ENCODE measurements at places on chromosomes 3 and 15.

DNA sequence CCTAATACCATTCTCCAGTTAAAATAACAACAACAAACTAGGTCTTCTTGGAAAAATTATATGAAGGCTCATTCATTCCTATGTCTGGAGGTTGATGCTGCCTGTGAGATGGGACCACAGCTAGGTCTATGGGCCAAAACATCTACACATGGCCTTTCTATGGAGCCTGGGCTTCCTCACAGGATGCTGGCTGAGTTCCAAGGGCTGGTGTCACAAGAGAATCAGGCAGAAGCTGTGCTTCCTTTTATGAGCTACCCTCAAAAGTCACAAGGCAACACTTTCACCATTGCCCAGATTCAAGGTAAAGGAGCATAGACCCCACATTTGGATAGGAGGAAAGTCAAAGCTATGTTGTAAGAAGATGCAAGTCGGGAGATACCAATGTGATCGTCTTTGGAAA is 4.6 kb upstream of the RTP2 start:
- DNase-seq = no peak

- no peak for DNase-seq
Measured at GRCh38 chr3:4818986-4819693, 160.1 kb upstream of the BHLHE40 start.

GRCh38 chr3:14154276-14154675 is 24.1 kb downstream of the XPC start:
- DNase-seq = no peak

DNA sequence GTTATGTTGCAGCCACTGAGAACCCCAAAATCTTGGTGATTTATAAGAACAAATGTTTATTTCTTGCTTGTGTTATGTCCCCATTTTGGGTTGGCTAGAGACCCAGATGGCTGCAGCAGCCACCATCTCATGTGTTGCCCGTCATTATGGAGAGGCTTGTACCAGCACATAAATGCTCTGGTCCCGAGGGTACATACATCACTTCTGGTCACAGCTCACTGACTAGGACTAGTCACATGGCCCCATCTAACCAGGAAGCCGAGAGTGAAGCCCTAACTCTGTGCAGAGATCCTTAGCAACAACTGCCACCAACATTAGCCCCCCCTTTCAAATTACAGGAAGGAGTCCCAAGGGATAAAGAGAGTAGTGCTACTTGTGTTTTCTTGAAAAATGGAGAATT is 25.5 kb upstream of the HACD2 start:
- DNase-seq = no peak

- DNase-seq = no peak
Measured at GRCh38 chr3:13229273-13229949, 156.2 kb upstream of the IQSEC1 start.

GRCh38 chr3:194893121-194893987 is 207.7 kb downstream of the FAM43A start:
- no peak for DNase-seq

- no peak for DNase-seq
Measured at GRCh38 chr3:98508582-98508981, 11.1 kb downstream of the OR5K2 start.

- DNase-seq = no peak
Measured at GRCh38 chr3:52402101-52402521, 42.8 kb downstream of the SEMA3G start.

GRCh38 chr15:91936182-91936775 is 82.8 kb downstream of the SLCO3A1 start:
- DNase-seq = no peak

DNA sequence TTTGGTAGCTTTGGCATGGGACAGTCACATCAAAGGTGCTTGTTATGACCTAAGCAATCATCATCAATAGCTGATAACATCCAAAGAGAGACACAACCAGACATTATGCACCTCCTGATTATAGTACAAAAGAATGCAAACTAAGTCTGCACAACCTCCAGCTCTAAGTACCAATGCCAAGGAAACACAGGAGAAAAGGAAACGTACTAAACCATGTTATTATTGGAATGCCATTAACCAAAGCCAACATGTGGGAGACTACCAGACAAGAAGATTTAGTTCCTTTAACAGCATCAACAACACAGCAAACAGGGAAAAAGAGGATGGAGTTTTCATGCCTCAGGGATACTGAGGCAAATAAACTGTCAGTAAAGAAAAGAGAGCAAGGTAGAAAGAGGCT is 61.4 kb downstream of the CD47 start:
- DNase-seq = no peak

GRCh38 chr3:137041686-137042085 is 83.9 kb downstream of the IL20RB start:
- DNase-seq = no peak

- no peak for DNase-seq
Measured at GRCh38 chr3:154778057-154778456, 302.1 kb upstream of the MME start.

GRCh38 chr3:106611841-106612240 is 743.0 kb upstream of the CBLB start:
- DNase-seq = no peak

- DNase-seq = no peak
Measured at GRCh38 chr3:142209655-142210054, 15.7 kb downstream of the GK5 start.

Data from GM12892 (cell line).